Stimulated activated CD4-positive, alpha-beta T cell treated with anti-CD3 and anti-CD28 coated beads, Interleukin-15, amount 100 ng/mL, for 1 hour (primary cell): ENCODE measurements at places on chromosomes 5 and 9.

DNA sequence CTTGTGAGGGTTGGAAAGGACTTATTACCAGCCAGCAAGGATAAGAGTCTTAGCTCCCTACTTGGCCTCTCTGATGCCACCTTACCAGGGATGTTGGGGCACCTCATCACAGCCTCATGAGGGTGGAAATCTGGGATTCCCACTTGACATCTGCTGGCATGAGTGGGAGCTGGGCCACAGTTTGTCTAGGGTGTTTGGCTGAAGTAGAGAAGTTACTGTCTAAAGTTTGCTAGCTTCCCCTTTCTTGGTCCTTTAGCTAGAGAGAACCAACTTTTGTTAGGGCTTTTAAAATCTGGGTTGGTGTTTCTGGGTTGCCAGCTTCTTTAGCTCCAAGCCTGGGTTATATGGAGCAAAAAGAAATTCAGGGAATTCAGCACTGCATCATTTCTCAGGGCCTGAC is 57.5 kb upstream of the GNA14 start:
- no peak for DNase-seq

DNA sequence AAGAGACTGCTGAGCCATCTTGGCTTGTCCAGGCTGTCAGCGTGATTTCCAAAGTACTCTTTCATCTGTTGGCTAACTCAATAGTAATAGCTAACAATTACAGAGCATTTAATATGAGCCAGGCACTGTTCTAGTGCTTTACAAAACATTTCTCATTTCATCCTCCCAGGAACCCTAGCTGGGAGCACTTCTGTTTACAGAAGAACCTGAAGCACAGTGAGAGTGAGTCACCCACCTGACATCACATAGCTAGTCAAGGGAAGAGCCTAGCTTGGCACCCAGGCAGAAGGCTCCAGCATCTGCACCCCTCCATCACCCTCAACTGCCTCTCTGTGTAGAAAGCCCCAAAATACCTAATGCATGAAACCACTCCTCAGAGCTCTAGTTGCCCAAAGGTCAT is 57.5 kb upstream of the IQGAP2 start:
- no peak for DNase-seq

- no peak for DNase-seq
Measured at GRCh38 chr5:67886761-67887160, 328.8 kb upstream of the PIK3R1 start.

DNA sequence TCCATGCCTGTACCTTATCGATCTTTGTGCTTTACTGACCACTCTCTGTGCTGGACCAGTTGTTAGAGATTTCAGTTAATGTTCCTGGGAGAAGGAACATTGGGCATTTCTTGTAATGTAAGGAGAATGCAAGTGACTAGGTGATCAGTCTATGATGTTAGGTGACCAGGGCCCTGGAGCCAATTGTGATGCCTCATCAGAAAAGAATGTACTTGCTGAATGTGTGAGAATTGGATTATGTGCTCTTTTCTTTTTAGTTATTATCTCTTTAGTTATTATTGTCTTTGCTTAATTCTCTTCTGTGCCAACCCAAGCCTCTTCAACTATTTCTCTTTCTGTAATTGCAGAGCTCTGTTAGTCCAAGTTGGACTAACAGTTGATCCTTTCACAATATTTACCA is 92.9 kb downstream of the LRRC70 start:
- no peak for DNase-seq

GRCh38 chr9:581673-582497 is 259.6 kb upstream of the DMRT1 start:
- no peak for DNase-seq

GRCh38 chr9:89988458-89988857 is 383.6 kb downstream of the GADD45G start:
- no peak for DNase-seq

DNA sequence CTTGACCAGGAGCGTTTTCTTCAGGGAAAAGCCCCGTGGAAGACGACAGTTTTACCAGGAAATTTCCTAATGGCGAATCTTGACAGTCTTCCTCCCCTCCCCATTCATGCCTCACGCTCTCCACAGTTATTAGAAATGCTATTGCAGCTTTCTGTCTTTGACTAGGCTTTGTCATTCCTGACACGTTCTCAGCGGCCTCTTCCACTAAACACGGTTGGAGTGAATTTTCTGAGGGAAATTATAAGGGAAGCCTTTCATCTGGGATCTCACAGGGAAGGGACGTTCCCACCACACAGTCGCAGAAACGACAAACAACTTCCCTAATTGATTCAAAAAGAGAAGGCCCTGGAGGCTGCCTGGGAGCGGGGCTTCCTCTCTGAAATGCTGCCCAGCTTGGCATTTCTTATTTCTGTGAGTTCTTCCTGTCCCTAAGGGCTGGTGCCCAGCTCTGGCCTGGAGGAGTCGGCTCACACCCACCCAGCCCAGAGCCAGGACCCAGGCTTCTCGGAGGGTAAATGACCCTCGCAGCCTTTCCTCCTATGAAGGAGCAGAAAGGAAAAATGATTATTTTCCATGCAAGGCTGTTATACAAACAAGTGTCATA is 57.1 kb upstream of the PPP1R26 start:
- DNase-seq, result no peak

- DNase-seq, result peak; percentile 30
Measured at GRCh38 chr5:102755686-102756371, 724 bp downstream of the PAM start.

- no peak for DNase-seq
Measured at GRCh38 chr9:117156771-117157535, 257.9 kb downstream of the ASTN2 start.

GRCh38 chr5:142852416-142853198 is 82.4 kb downstream of the ARHGAP26 start:
- no peak for DNase-seq

DNA sequence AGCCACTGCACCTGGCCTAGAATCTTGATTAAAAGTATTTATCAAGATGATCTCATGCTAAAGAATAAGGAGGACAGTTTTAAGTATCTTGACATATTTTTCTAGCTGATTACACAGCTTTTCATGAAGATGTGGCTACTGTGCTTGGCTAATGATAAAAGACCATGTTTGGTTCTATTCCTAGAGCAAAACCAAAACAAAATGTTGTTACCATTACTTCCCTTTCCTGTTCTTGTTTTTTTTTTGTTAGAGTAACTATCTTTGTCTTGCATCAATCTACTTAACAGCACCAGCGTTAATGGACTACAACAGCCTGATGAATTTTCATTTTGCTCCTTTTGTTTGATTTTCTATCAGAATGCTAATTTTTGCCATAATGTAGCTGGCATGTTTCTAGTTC is 86.2 kb upstream of the DHFR start:
- DNase-seq, result no peak

DNA sequence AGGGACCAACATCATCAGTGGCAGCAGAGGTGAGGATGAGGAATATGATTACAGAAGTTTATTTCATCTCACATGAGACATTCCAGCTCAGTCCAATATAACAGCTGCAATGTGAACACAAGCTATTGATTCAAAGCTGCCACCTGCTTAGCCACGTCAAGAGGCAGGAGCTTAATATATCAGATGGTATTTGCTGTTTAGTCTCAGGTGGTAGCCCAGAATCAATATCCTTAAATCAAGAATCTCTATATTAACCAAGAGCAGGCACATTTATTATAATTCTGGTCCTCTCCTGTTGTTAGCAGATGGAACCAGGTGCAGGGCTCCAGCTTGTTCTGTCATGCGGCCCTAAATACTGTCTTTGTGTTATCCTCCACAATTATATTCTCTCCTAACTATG is 431.6 kb downstream of the ICE1 start:
- DNase-seq, result no peak

- DNase-seq, result no peak
Measured at GRCh38 chr9:69314547-69314946, 10.5 kb upstream of the ENTREP1 start.

- DNase-seq, result no peak
Measured at GRCh38 chr9:89497978-89498851, at the start of gene SEMA4D. Gene SEMA4D (minus strand): TSS chr9:89498113. CDS start chr9:89405456, 92,657 bp downstream.

- DNase-seq, result peak; percentile 70
Measured at GRCh38 chr9:129888293-129889121, 53.2 kb downstream of the USP20 start.

- no peak for DNase-seq
Measured at GRCh38 chr9:108551030-108551841, 304.6 kb downstream of the ACTL7B start.

GRCh38 chr5:147576646-147577535 is 67.0 kb upstream of the DPYSL3 start:
- DNase-seq, result no peak

- no peak for DNase-seq
Measured at GRCh38 chr9:123775289-123776284, 154.3 kb downstream of the DENND1A start.

DNA sequence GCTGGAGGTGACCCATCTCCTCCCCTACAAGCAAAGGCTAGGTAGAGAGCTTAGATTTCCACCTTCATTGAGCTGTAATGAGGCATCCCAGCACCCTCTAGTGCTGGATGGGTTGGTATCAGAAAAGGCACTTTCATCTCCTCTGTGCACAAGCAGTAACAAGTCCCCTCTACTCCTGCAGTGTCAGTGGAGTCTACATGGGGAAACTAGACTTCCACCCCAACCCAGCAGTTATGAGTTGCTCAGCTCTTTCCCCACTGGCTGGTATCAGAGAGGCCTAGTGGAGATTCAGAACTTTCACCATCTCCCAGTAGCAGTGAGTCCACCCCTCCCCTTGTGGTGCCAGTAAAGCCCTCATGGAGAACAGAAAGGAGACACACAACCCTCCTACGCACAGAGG is 17.9 kb downstream of the FCN1 start:
- no peak for DNase-seq

DNA sequence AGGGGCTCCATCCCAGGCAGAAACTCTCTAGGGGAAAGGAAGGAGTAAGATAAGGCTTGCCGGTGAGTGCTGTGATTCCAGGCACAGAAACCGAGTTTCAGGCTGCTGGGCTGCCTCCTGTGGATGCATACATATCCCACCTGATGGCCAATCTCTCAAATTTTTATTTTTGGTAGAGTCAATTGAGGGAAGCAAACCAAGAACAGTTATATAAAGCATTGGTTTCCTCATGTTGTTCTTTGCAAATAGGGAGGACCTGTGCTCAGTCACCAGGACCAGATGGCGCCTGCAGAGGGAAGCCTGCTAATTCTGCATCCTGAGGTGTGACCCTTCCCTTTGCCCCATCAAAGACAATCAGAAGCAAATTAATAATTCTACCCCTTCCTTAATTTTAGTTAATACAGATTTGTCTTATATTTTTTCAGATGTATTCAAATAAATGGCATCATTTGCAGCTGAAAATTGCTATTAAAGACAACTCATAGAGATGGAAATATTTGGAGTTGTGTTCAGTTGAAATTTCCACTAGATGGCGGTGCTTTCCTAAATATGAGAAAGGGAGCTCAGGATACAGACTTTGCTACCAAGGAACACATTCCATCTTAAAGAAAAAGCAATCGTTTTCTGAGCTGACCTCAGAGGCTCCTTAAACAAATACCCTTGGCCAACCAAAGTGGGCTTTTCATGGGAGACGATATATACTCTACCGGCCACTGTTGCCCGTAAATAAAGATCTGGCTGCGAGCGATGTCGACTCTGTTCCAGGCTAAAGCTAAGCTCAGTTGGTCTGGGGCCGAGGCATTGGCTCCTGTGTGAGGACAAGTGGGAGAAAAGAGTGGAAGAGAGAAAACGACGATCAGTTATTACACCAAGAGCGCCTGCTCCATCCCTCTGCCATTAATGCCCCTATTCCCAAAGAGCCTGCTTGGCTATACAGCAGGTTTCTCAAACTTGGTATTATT is 225.7 kb upstream of the KLF9 start:
- DNase-seq, result no peak

DNA sequence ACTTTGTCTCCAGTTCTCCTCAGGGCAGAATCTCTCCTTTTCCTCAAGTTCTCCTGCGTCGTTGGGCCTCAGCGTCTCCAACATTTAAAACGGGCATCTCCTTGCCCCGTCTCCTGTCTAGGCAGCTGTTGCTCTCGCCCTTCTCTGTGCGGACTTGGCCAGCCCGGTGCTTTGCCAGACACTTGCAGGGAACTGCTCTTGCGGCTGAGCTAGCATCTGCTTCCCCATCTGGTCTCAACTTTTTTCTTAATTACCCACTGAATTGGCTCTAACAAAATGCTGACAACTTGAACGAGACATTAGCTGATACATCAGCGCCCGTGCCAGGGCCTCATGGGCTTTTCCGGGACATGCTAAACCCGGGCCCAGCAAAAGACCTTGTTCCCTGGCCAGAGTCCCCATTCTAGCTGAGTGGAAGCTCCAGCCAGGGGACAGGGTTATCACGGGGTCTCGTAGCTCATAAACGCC is 25.1 kb downstream of the ZNF618 start:
- no peak for DNase-seq

GRCh38 chr5:116766470-116766947 is 191.9 kb upstream of the SEMA6A start:
- no peak for DNase-seq

DNA sequence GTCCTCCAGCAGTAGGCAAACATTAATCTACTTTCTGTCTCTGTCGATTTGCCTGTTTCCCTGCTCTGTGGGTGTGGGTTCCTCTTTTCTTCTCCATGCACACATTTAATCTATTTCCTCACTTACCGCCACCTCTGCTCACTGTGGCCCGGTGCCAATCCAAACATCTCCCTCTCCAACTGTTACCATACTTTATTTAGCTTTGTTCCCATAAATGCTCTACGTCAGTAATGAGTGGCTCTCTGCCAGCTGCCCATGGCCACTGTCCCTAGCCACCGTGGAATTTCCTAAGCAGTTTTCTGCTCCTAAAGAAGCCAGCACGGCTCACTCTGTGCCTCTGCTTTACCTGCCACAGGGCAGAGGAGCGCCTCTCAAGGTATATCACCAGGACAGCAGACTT is 19.5 kb upstream of the GOLPH3 start:
- DNase-seq, result no peak

DNA sequence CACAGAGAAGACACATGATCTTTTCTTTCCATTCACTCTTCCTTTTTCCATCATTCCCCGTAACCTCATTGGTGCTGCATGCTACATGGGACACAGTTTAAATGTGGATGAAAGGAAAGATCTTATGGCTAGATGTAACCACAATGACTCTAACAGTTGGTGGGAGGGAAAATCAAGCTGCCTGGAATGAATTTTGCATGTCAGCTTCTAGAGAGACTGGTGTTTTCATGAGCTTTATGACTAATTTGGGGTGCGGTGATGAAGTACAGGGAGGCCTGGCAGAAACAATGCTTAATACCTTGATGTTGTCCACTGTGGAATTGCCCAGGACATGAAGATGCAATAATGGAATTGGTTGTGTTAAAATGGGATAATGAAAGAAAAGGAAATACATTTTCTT is 55.9 kb upstream of the MYO10 start:
- DNase-seq, result no peak
